ENCODE measurements at places on chromosomes 13 and 19.

- DNase-seq, result no peak
Observed at GRCh38 chr13:39577838-39578491, 25.0 kb downstream of the LHFPL6 start.

- DNase-seq, result no peak
Observed at GRCh38 chr19:1182727-1183126, 8.7 kb upstream of the SBNO2 start.

DNA sequence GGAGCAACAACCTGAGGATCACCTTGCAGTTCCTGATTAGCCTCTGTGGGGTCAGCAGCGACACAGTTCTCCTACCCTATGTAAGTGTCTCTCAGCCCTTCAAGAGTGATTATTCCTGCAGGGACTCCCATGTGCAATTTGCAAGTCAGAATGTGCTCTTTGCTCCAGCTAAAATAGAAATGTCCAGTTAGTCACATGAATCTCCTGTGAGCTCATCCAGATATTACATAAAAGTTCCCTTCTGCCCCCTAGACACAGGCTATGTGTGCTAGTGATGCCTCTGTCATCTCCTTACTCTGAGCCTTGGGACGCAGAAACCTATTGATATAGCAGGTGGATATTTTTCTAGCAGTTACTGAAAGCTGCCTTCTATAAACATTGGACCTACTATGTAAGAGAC, 105.5 kb downstream of the ZAR1L start:
- no peak for DNase-seq

- no peak for DNase-seq
Observed at GRCh38 chr19:489418-490196, 6.7 kb upstream of the MADCAM1 start.

DNA sequence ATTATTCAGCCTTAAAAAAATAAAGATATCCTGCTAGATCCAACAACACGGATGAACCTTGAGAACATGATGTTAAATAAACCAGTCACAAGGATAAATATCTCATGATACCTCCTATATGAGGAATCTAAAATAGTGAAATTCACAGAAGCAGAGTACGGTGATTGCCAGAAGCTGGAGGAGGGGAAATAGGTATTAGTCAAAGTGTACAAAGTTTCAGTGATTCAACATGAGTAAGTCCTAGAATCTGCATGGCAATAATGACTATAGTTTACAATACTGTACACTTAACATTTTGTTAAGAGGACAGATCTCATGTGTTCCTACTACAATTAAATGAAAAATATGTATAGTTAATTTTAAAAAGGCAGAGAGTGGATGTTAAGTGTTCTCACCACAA, 206.6 kb upstream of the SLC10A2 start:
- DNase-seq, result no peak

GRCh38 chr19:19619181-19619848, 828 bp upstream of the PBX4 start:
- no peak for DNase-seq

DNA sequence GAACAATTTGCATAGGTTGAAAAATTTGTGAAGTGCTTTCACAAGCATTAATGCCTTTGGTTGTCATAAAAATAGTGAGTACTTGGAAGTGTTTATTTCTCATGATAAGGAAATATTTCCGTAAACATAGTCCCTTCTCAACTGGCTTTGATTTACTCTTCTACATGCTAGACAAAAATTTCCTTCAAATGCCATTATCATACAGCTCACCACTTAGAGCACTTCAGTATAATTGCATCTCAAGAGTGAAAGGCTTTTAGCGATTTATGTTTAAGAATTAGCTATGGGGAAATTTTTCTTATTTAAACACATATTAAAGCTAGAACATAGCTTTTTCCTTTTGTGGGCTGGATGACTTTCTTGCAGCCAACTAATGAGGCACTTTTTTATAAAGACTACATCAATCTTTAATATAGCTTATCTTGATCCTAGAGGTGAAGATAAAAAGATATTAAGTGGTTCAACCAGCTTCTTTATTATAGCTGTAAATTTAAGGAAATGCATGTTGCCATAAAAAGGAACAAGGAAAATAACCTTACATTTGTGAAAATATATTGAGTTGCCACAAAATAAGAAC, 656.8 kb downstream of the SLITRK6 start:
- no peak for DNase-seq

DNA sequence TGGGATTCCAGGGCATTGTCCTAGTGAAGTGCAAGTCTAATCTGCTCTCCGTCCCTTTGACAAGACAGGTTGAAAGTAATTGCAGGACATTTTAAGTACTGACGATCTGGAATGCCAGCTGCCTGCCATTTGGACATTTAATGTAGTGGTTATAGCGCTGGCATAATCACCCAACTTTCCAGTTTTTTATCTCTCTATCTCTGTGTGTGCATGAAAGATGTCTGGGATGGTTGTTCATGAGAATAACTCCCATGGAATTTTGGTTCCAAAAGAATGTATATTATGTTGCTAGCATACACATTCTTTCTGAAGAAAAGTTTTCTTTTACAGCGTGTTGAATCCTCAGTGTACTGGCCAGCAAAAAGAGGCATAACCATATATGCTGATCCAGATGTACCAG, 53.6 kb downstream of the TDRD12 start:
- no peak for DNase-seq

DNA sequence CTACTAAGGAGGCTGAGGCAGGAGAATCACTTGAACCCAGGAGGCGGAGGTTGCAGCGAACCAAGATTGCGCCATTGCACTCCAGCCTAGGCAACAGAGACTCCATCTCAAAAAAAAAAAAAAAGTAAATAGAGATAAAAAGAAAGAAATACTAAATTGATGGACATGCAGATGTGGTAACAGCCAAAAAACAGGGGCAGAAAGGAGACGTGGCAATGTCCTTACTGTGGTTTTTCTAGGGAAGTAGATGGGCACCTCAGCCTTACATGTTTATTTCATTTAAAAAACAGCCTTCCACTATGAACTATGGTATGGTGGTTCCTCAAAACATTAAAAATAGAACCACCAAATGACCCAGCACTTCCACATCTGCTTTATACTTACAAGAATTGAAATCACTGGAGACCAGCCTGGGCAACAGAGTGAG, 6.5 kb upstream of the EIF3G start:
- DNase-seq, result no peak

DNA sequence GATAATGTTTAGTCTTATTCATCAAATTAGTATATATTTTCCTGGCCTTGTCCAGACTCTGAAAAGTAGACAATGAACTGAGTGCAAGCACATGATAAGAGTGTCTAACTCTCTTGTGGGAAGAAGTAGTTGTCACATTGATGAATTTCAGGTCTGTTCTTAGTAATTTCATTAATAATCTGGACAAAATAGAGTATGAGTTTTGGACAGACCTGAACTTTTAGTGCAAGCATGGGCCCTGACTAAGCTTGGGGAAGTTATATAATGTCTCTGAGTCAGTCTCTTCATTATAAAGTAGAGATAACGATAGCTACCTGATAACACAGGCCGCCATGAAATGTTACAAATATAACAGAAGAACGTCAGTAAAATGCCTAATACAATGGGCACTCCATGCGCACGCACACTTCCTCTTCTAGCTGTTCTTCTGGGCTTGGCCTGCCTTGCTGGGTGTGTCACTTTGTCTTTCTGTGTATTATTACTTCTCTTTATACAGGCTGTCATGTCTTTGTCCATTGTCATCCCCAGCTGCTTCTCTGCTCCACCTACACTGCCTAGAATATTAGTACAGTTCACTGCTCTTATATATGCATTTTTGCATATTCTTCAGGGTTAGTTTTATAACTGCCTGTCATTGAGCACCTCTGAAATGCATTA, 129.1 kb upstream of the HTR2A start:
- no peak for DNase-seq

DNA sequence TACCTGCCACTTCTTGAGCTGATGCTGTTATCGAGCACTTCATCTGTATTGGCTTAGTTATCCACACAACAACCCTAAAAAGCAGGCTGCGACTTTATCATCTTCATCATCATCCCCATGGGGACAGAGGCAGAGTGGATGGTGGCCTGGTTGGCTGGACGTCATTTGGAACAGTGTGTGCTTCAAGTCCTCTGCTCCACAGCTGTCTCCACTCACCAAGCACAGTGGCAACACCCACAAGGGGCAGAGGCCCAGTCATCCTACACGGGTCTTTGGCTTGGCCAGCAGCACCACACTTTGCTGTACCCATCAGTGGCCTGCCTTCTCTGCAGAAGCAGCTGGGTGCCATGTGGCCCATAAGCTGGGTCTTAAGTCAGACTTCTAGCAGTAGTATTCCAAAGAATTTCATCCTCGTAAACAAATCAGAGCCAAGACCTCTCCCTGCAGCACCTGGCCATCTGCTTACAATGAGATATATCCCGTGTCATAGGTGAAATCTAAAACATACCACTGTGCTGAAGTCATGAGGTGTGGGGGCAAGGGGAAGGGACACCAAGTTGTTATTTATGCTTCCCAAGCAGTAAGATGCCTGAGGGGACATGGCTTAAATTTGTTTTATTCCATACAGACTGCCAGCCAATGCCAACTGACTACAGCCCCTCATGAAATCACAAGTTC, 47.9 kb upstream of the EPHX3 start:
- DNase-seq, result no peak

GRCh38 chr13:49457221-49457620, 13.1 kb downstream of the SETDB2 start:
- no peak for DNase-seq

- no peak for DNase-seq
Observed at GRCh38 chr13:50384724-50385123, 369.5 kb downstream of the KCNRG start.

DNA sequence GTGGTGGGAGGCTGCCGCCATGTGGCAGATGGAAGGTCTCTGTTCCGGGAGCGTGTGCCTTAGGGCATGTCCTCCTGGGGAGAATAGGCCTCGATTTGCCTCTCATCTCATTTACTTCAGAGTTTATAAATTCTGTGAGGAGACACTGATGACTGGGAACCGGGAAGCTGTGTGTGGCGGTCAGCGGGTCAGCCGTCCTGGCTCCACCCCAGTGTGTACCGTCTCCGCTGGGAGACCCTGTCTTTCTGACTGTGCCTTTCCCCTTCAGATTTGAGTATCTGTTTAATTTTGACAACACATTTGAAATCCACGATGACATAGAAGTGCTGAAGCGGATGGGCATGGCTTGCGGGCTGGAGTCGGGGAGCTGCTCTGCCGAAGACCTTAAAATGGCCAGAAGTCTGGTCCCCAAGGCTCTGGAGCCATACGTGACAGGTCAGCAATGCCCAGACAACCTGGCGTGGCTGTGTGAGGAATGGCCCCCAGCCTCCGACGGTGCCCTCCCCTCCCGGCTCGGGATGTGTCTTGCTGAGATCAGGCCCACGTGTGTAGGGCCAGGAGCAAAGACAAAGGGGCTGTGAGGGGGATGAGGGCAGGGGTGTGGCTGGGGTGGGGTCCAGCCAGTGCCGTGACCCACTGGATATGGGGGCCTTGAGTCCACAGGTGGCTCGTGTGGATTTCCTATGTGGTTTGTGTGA, 21.6 kb downstream of the ATP4B start:
- no peak for DNase-seq

DNA sequence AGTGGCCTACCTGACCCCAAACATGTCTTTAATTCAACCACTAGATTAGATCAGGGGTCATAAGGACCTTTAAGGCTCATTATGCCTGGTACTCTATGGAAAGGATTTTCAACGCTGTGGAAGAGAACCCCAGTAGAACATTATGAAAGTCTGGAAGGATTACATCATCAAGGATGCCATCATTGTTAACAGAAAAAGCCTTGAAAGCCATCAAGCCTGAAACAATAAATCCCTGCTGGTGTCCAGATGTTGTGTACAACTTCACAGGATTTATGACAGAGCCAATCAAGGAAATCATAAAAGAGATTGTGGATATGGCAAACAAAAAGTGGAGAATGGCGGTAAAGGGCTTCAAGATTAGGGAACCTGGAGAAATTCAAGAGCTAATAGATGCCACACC, 59.7 kb downstream of the NAA16 start:
- no peak for DNase-seq

All from anterior cingulate cortex (tissue), 58 donors.